ENCODE measurements at places on chromosomes 11 and 22. TPM values are rescaled to one million over a fixed set of nuclear protein-coding genes. Genes with fewer than 3 reads are reported as not detected.

- DNase-seq: no peak
Measured at GRCh38 chr11:16082095-16083055, 274.0 kb downstream of the SOX6 start.

- no peak for DNase-seq
Measured at GRCh38 chr11:12770966-12771597, 96.9 kb downstream of the TEAD1 start.

GRCh38 chr11:12433571-12434324 lies 56.4 kb downstream of the PARVA start:
- DNase-seq: no peak

DRD4 gene
- not detected for total RNA-seq

DNA sequence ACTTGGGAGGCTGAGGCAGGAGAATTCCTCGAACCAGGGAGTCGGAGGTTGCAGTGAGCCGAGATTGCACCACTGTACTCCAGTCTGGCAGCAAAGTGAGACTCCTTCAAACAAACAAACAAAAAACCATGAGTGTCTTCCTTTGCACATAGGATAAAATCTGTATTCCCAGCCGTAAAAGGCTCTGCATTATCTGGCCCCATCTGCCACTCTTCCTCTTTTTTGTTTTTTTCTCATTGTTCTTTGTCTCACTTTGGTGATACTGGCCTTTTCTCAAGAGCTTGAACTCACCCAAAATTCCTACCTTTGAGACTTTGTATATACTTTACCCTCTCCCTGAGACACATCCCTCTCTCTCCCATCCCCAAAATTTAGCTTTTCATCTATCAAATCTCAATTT lies 17.6 kb downstream of the FDX1 start:
- no peak for DNase-seq

DNA sequence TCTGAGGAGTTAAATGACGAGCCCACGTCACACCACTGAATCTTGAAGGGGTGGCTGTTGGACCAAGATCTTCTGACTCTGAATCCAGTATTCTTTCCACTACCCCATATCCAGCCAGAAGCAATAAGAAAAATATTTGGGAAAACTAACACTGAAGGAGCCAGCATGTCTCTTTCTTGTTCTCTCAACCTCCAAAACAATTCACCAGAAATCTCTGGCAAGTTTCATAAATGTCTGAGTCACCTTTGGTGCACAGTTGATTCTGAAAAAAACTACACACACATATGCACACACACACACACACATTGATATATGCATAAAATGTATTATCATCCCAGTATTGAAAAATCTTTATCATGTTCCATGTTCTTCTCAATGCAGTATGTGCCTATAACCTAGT lies 104.3 kb upstream of the BLID start:
- DNase-seq: no peak

GRCh38 chr22:23110190-23110921 lies 31.4 kb downstream of the RSPH14 start:
- DNase-seq: no peak

DNA sequence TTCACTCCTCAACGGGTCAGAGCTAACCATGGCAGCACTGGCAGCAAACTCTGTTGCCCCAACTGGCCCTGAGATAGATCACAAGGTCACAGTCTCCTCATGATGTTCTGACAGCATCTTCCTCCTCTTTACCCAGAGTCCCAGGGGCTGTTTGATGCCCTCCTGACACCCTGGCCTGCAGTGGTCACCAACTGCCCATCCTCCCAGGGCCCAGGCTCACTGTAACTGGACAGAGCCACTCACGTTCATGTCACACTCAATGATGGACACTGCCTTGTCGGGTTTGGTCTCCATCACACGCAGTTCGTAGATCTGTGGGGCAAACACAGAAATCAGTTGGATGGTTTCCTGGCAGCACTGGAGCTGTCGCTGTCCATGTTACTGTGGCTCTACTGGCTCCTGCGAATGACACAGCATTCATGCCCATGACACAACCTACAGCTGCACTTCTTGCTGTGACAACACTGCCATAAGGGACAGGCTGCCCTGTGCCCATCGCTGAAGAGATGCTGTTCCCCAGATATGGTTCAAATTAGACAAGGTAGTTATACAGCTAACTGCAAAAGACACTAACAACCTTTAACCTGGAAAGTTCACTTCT lies 10.4 kb upstream of the C22orf39 start:
- no peak for DNase-seq

DNA sequence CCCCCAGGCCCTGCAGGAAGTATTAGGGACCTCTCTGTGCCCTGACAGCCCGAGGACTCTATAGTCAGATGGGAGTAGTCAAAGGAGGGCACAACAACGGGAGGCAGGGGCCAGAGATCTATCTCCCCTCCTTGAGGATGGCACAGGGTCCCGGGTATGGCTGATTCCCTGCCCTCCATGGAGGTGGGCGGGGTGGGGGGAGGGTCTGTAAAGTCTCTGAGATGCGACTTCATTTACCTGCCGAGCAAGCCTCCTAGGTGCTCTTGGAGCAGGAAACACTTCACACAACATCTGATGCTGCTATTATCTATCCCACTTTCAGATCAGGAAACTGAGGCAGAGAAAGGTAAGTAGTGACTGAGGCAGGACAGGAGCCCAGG lies 769 bp upstream of the CDC42EP1 start:
- DNase-seq: no peak

DNA sequence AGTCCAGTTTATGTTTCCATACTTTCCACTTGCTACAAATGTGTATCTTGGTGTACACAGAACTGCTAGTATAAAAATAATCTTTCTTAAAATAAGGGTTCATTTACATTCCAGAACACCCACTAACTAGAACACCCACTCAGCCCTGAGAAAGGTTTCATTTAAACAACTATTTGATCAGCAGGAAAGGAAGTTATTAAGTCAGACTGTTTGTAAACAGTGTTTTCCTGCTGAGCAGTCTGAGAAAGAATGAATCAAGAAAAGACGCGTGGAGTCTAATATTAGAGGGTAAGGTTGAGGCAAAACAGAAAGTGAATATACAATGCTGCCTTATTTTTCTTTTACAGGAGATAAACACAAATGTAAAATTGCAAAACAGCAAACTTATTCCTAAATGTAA lies 32.7 kb downstream of the NARS2 start:
- no peak for DNase-seq

GRCh38 chr11:66333220-66333877 lies 2.9 kb downstream of the RIN1 start:
- DNase-seq: no peak

- peak; percentile 61 for DNase-seq
Measured at GRCh38 chr11:73520353-73521061, 77.4 kb downstream of the FAM168A start.

GRCh38 chr22:23527971-23528740 lies 51.9 kb downstream of the IGLL1 start:
- DNase-seq: no peak

ANKRD42 gene
- total RNA-seq: 5.1 TPM

BDNF gene
- total RNA-seq: 29.8 TPM

DNA sequence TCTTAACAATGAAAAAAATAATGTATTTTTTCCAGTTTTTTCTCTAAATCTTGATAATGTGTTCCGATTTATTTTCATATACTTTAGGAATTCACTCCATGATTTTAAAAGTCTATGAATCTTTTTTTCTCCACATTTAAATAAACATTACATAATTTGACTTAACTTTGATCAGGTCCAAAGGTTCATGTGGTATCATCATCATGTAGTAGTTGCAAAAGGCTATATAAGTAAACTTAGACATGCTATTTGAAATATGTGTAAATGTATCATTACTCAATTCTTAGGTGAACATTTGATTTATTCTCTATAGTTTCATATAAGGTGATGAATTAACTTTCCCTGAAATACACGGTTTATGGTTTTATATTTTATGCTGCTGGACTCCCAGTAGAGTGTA lies 2197.0 kb upstream of the RAG2 start:
- DNase-seq: no peak

GRCh38 chr11:71232364-71232763 lies 20.0 kb downstream of the SHANK2 start:
- no peak for DNase-seq
